ENCODE measurements at places on chromosomes 13 and 19. TPM values are rescaled to one million over a fixed set of nuclear protein-coding genes. Genes with fewer than 3 reads are reported as not detected.
A peak's percentile ranks its signal among the peaks of the same experiment; 100 is the strongest.

GRCh38 chr13:46179969-46180763 lies 1.8 kb downstream of the LCP1 start:
- no peak for DNase-seq

GRCh38 chr19:49552749-49553148 lies 24.9 kb downstream of the RCN3 start:
- DNase-seq, result no peak

- DNase-seq, result no peak
These were observed 3.6 kb downstream of the TMEM259 start for GRCh38 chr19:1017115-1017905.

DNA sequence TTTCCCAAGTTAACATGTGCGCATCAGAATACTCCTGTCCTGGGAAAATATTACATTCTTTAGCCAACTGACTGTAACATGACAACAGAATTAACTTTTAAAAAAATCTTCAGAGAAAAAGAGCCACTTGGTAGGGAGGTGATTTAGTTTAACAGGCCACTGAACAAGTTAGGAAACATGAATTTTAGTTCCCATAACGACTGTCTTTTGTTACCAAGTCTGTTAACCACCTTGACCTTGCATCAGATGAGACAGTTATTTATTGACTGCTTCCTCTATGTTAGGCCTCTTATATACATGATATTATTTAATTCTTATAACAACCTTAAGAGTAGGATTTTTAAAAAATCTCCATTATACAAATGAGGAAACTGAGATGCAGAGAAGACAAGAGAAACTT lies 268.6 kb downstream of the NDFIP2 start:
- no peak for DNase-seq

- no peak for DNase-seq
These were observed 126.1 kb upstream of the KL start for GRCh38 chr13:32889986-32890565.

- DNase-seq, result no peak
These were observed 10.5 kb upstream of the NTN5 start for GRCh38 chr19:48683349-48683748.

- DNase-seq, result peak; percentile 31
These were observed 76.3 kb upstream of the GPR183 start for GRCh38 chr13:99383511-99383921.

- no peak for DNase-seq
These were observed 1.4 kb upstream of the YIF1B start for GRCh38 chr19:38317104-38317612.

- DNase-seq, result peak; percentile 71
These were observed 99.0 kb downstream of the TM9SF2 start for GRCh38 chr13:99600318-99600717.

- DNase-seq, result no peak
These were observed 4.5 kb upstream of the EPSTI1 start for GRCh38 chr13:42996584-42996983.

DNA sequence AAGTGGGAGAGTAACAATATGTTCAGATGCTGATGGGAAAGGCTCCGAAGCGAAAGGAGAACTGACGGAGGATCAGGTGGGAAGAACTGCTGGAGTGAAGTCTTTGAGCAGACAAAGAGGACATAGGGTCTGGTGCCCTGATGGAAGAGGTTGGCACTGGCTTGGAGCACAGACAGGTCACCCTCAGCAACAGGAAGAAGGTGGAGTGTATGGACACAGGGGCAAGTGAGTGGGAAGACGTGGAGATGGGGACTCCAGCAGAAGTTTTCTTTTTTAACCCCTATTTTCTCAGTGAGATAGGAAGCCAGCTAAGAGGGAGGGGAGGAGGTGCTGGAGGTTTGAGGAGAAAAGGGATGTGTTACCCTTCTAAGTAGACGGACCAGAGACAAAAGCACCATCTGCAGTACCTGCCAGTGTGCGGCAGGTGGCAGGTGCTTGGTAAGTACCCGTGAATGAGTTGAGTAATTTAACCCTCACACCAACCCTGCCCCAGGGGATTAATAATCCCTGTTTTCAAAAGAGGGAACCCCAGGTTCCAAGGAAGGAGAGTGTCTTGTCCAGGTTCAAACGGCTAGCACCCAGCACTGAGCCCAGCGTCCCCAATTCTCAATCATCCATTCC lies 11.2 kb downstream of the HAS1 start:
- peak; percentile 78 for DNase-seq

- no peak for DNase-seq
These were observed 870.1 kb downstream of the PCDH9 start for GRCh38 chr13:66359910-66360552.

The GJA3 gene
- 0.92 TPM for total RNA-seq

The C5AR1 gene
- total RNA-seq, result 1.8 TPM

The GPC6 gene
- total RNA-seq, result 16.1 TPM
